NCI-H1436 (cell line): ENCODE measurements at places on chromosomes 7 and 10.

DNA sequence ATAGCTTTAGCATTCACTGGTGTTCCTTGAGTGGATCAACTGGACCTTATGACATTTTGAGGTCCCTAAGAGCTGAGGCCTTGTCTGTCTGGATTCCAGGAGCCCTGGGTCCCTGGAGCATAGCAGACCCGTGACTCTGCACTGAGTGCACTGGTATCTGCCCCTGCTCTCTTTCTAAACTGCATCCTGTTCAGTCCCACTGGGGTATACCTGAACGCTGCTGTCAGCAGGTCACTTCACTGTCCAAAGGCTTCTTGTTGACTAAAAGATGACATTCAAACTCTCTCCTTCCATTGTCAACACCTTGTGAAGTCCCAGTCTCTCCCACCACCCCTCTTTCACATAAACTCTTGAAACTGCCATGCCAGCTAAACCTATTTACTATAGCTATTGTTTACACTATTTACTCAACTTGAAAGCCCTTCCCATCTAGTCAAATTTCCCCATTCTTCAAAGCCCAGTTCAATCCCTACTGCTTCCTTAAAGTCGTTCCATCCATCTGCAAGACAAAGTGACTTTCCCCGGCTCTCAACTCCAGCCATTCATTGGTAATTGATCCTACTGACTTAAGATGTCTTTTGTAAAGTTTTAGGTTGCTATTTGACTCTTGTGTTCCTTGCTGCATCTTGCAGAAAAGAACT, 523.3 kb downstream of the KCNMA1 start:
- DNase-seq, result no peak

DNA sequence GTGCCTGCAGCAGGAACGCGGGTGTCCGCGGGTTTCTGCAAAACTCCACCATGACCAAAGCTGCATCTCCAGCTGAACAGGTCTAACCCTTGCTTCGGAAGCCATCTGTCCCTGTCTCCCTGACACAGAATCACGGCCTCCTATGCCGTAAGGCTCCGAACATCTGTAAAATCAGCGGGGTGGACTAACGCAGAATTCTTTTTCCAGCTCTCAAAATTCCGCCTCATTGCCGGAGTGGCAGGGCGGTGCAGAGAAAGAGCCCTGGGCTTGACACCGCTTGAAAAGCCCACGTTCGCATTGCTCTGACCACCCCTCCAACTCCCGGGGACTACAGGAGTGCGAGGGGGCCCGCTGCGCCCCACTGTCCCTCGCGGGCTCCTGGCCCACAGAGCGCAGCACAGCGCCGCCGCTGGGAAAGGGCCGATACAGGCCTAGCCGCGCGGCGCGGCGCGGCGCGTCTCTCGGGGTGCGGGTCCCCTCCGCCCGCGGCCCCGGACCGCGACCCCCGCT, 409 bp downstream of the DNMBP start:
- no peak for DNase-seq

DNA sequence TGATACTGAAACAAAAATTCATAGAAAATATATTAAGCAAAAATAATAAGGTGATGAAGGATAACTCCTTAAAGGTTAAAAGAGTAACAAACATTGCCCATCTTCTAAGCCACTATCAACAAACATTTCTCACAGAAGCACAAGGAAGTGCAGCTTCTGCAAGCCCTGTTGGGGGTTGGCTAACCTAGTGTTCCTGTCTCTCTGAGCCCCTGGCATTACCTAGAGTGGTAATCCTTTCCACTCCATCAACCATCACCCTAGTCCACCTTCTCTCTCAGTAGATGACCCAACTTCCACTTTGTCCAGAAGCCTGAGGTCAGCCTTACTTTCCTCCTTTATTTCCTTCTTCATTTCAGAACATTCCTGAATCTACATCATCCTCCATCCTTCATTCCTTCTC, 59.7 kb downstream of the HIPK2 start:
- no peak for DNase-seq

- DNase-seq, result no peak
These were observed 17.1 kb upstream of the TSPAN15 start for GRCh38 chr10:69434169-69434568.

GRCh38 chr7:16264823-16265804, 156.2 kb downstream of the CRPPA start:
- DNase-seq, result no peak

DNA sequence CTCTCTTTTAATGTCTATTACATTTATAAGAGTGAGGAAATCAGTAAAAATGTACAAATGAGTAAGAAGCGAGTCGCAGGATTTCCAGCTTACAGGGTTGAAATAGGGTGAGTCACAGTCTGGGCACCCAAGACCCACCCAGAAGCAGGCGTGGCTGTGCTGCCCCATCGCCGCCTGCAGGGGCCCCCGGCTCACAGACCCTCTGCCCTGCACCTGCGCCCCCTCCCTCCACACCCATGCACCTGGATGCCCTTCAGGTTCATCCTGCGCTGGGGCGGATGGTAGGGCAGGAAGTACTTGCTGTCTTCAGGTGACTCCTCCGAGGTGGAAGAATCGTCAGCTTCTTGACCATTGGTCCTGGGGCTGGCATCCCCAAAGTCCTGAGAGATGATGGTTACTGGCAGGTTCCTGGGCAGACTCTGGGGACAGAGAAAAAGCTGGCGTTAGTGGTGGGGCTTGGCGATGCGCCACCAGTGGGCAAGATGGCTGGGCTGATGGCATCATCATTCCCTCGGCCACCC, 90.2 kb upstream of the GNA12 start:
- no peak for DNase-seq

DNA sequence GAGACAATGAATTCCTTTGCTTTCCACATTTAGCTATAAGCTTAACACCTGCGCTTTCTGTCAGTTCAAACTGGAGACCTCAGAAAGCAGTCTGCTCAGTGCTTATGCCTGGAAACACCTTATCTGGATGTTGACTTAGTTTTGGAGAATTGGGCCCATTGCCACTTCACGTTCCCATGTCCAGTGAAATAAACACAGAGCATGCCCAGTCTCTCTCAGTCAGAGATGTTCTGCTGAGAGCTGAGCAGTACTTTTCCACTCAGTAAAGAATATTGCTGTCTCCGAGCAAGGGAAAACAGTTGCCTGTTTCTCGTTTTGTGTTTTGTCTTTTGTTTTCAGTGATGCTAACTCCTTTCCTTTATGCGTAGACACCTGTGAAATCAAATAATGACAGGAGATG, 83.2 kb upstream of the PRR15 start:
- DNase-seq, result no peak

DNA sequence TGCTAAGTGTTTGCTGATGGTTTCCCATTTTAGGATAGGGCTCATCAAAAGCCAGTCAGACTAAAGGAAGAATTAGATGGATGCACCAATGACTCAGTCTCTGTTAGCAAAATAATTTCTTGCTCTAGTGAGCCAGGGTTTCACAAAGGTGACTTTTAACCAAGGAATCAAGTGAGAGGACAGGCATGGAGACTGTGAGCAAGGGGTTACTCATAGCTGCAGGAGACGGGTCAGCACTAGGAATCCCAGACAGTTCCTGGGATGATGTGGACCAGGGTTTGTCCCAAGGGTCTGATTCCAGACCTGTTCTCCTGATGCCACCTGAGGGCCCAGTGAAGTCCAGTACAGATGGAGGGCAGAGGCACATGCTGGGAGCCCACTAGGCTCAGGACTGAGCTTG, 138.1 kb downstream of the NOC3L start:
- no peak for DNase-seq

- peak; percentile 77 for DNase-seq
These were observed 154.5 kb downstream of the SVIL start for GRCh38 chr10:29479981-29480954.

GRCh38 chr7:44307905-44308595, 17.3 kb downstream of the CAMK2B start:
- no peak for DNase-seq

- no peak for DNase-seq
These were observed 192.0 kb upstream of the POM121L12 start for GRCh38 chr7:52843436-52843835.

DNA sequence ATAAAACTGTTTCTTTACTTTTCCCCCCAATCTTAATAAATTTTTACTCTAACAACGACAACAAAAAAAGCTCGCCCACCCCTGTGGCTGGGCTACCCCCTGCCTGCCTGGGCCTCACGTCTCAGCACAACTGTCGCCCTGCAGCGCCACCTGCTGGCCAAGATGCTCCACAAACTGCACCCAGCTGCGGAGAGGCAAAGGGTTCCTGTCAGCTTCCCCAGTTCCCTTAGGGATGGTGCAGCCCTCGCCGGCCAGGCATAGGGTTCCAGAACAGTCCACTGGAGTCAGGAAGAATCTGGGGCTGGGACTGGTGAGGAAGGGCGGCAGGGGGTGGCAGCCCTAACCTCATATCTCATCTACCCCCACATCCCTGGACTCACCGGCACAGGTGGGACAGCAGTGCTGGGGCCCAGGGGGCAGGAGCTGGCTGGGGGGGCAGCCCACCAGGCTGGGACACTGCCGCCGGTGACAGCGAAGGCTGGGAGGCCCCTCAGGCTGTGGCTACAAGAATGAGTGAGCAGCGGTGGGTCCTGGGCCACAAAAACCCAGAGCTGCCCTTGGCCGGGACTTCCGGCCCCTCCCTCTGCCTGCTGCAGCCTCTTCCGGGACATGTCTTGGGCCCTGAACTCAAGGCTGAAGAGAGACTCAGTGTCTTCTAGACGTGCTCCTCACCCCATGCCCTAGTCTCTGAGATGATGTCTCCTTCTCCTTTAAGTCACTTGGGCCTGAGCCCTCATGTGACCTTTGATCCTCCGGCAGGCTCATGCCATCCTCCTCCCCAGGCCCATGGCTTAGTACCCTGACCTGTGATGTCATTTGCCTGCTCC, 21.2 kb downstream of the ATP6V1F start:
- peak; percentile 43 for DNase-seq

GRCh38 chr10:121065330-121065729, 214.2 kb downstream of the WDR11 start:
- no peak for DNase-seq

DNA sequence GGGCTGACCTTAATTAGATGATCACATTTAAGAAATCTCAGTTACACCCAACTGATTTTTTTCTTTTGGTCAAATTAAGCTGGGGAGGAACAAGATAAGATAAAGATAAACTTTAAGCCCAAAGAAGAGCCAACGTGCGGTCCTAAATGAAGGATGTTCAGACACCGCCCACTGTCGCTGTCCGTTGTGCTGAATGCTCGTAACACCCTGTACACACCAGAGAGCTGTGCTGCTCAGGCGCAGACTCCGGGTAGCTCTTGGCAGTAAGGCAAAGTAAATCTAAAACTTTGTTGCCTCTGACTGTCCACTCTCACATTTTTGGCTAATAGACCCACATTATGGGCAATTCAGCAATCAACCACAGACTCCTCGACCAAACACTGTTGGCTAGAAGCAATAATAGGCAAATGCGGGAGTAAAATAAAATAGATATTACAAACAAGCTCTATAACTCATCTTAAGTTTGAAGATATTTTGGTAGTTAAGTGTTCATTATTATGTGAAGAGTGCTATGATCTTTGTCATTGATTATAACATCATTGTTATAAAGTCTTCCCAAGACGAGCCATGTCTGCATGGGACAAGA, 57.1 kb downstream of the PLPP4 start:
- DNase-seq, result no peak

DNA sequence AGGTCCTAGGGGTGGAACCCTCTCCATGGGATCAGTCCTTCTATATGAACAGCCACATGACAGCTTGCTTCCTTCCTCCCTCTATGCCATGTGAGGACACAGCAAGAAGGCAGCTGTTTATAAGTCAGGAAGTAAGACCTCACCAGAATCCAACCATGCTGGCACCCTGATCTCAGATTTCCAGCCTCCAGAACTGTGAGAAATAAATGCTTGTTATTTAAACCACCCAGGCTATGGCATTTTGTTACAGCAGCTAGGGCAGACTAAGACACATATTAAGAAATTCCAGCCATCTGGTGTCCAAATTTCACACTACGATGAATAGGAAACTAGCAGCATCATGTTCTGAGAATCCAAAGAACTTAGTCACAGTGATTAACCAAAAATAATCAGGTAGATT, 140.1 kb downstream of the ZFAND4 start:
- DNase-seq, result no peak

GRCh38 chr7:30065746-30066145, 37.5 kb downstream of the PLEKHA8 start:
- no peak for DNase-seq

GRCh38 chr7:125563964-125564529, 634.4 kb upstream of the POT1 start:
- DNase-seq, result no peak

GRCh38 chr7:11539853-11540252, 292.1 kb downstream of the THSD7A start:
- no peak for DNase-seq

DNA sequence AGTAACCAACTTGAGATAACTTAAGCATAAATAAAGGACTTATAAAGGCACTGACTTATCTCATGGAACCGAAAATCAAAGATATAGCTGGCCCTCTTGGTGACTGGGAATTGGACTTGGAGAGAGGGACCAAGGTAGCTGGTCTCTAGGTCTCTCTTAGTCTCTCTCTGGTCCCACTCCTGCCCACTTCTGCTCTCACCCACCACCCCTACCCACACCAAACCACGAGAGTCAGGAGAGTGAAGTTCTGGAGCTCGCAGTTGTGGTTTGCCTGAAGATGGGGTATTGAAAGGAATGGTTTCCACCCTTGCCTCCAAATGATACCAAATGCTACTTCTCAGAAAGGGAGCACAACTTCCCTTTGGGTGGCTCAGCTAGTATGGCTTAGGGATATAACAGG, 216.3 kb downstream of the LRMDA start:
- DNase-seq, result no peak

- no peak for DNase-seq
These were observed 434.9 kb downstream of the ADRA2A start for GRCh38 chr10:111511751-111512150.

GRCh38 chr10:110818311-110819256, 53.1 kb upstream of the PDCD4 start:
- no peak for DNase-seq

DNA sequence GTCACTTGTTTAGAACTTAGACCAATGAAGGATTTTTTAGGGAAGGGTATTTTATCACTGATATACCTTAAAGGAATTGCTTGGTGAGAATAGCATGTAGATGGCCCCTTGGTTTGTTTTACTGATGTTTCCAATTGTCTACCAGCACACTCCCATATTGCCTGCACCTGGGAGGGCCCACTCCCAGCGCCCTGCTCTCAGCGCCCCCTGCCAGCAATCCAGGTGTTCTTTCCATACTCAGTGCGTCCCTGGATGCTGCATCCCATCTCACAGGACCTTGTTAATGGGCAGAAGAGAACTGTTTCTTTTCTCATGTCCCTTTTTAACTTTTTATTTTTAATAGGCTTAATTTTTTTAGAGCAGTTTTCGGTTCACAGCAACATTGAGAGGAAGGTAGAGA, 24.1 kb upstream of the SFRP5 start:
- no peak for DNase-seq

- no peak for DNase-seq
These were observed 20.7 kb downstream of the STN1 start for GRCh38 chr10:103897241-103897774.

GRCh38 chr10:13685885-13686284, 99.1 kb downstream of the PRPF18 start:
- no peak for DNase-seq

GRCh38 chr10:124698545-124699469, 45.4 kb downstream of the FAM53B start:
- DNase-seq, result no peak

- DNase-seq, result no peak
These were observed 76.4 kb downstream of the CALN1 start for GRCh38 chr7:72335561-72336381.
